ENCODE measurements at places on chromosomes 6 and 20. TPM values are rescaled to one million over a fixed set of nuclear protein-coding genes. Genes with fewer than 3 reads are reported as not detected.

Gene C2
- 20.8 TPM for total RNA-seq

Gene TFAP2C
- 0.39 TPM for total RNA-seq

Gene DNAH8
- total RNA-seq = 0.03 TPM

Gene SLC17A1
- total RNA-seq = not detected

GRCh38 chr6:11640486-11640885, 102.9 kb downstream of the TMEM170B start:
- H3K4me3 ChIP-seq = no peak overlapping the region
- peaks cover 4% of the 10 kb centered on the region for H3K4me1 ChIP-seq
- no peaks in the 10 kb centered on the region for H3K36me3 ChIP-seq
- no peaks in the 10 kb centered on the region for H3K27me3 ChIP-seq

DNA sequence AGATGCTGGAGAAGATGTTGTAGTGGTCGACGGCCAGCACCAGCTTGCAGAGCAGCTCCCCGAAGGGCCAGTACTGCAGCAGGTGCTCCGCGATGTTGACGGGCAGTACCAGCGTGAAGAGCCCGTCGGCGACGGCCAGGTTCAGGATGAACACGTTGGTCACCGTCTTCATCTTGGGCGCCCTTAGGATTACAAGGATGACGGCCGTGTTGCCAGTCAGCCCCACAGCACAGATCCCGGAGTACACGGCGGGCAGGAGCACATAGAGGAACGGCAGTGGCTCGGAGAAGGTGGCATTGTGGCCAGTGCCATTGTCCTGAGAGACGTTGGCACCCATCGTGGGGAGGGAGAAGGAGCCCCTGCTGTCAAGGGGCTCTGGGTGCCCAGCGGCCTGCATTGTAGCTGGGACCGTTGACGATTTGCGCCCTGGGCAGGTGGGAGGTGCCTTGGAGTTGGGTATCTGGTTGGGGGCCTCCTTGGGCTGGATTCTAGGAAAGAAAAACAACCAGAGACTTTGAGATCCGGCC, 867 bp downstream of the NPBWR2 start:
- H3K27me3 ChIP-seq = no peaks in the 10 kb centered on the region
- no peaks in the 10 kb centered on the region for H3K36me3 ChIP-seq
- H3K27ac ChIP-seq = no peak overlapping the region
- H3K4me1 ChIP-seq = no peaks in the 10 kb centered on the region

GRCh38 chr20:24033151-24033550, 44.6 kb upstream of the GGTLC1 start:
- no peak for DNase-seq
- H3K27ac ChIP-seq = no peak overlapping the region
- H3K36me3 ChIP-seq = no peaks in the 10 kb centered on the region
- no peak overlapping the region for H3K4me3 ChIP-seq
- no peaks in the 10 kb centered on the region for H3K27me3 ChIP-seq
- H3K4me1 ChIP-seq = no peaks in the 10 kb centered on the region

GRCh38 chr6:45942953-45943352, 72.7 kb downstream of the CLIC5 start:
- H3K36me3 ChIP-seq = no peaks in the 10 kb centered on the region
- no peak overlapping the region for H3K4me3 ChIP-seq
- DNase-seq = no peak
- no peaks in the 10 kb centered on the region for H3K27me3 ChIP-seq
- H3K4me1 ChIP-seq = no peaks in the 10 kb centered on the region

- no peaks in the 10 kb centered on the region for H3K27me3 ChIP-seq
- H3K27ac ChIP-seq = no peak overlapping the region
- H3K36me3 ChIP-seq = no peaks in the 10 kb centered on the region
- H3K4me1 ChIP-seq = peaks cover 1% of the 10 kb centered on the region
- no peak overlapping the region for H3K4me3 ChIP-seq
- DNase-seq = no peak
Measured at GRCh38 chr20:11912013-11912658, 5.6 kb upstream of the BTBD3 start.

DNA sequence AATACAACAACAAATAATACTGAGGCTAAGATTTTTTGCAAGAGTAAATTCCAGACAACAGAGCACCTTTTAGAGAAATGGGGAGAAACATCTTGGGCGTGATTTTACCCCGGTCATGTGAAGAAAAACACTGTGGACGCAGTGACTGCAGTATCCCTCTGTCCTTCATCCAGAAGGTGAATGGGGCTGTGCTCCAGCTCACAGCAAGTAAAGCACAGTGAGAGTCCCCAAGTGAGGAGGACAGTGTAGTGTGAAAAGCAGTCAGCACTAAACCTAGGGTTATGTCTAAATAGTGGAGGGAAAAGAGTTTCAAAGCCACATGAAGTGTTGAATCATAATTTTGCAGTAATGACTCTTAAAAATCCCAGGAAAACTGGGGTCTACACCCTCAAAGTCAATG, 338.4 kb downstream of the PACRG start:
- no peak overlapping the region for H3K4me3 ChIP-seq
- H3K27ac ChIP-seq = no peak overlapping the region
- no peaks in the 10 kb centered on the region for H3K27me3 ChIP-seq

GRCh38 chr6:118618676-118619377, 32.6 kb downstream of the CEP85L start:
- no peak overlapping the region for H3K27ac ChIP-seq
- H3K36me3 ChIP-seq = no peaks in the 10 kb centered on the region
- no peak overlapping the region for H3K4me3 ChIP-seq
- peak; percentile 55 for DNase-seq

DNA sequence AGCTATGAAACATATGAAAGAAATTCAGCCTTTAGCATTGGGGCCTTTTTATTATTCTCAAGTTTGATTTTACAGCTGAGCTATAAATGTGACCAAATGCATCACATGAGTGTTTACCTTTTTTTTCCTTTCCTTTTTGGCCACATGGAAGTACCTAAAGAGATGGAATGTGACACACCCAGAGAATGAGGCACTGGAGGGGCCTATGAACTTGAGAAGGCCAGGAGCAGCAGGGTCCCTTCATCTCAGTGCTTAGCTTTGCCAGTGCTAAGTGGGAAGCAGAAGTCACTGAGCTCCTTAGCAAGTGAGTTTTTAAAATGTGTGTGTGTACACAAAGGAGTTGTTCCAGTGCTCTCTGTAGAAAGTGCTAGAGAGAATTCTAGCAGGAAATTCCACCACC, 44.7 kb downstream of the RREB1 start:
- no peak overlapping the region for H3K4me3 ChIP-seq
- H3K36me3 ChIP-seq = no peaks in the 10 kb centered on the region
- H3K4me1 ChIP-seq = peaks cover 13% of the 10 kb centered on the region
- DNase-seq = no peak
- H3K27ac ChIP-seq = no peak overlapping the region
- no peaks in the 10 kb centered on the region for H3K27me3 ChIP-seq

GRCh38 chr6:28865401-28866204, 58.2 kb downstream of the TRIM27 start:
- no peaks in the 10 kb centered on the region for H3K27me3 ChIP-seq
- H3K4me1 ChIP-seq = no peaks in the 10 kb centered on the region
- H3K4me3 ChIP-seq = no peak overlapping the region
- DNase-seq = no peak
- no peak overlapping the region for H3K27ac ChIP-seq

DNA sequence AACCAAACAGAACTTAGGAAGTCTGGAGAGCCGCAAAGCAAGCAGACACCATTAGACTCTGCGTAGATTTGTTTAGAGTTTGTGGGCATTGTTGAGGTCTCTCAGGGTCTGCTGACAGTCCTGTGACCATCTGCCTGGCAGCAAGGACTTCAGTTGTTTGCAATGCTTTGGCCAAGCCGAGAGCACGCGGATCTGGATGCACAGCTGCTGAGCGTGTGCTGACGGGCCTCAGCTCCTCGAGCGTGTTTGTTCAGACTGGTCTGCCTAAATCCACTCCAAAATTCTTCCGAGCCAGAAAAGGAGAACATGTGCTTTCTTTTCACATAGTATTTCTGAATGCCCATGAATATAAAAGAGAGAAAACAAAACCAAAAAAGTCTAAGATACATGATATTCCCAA, 159.0 kb downstream of the ZNF217 start:
- H3K36me3 ChIP-seq = no peaks in the 10 kb centered on the region
- H3K4me3 ChIP-seq = no peak overlapping the region
- H3K4me1 ChIP-seq = no peaks in the 10 kb centered on the region
- no peak for DNase-seq

DNA sequence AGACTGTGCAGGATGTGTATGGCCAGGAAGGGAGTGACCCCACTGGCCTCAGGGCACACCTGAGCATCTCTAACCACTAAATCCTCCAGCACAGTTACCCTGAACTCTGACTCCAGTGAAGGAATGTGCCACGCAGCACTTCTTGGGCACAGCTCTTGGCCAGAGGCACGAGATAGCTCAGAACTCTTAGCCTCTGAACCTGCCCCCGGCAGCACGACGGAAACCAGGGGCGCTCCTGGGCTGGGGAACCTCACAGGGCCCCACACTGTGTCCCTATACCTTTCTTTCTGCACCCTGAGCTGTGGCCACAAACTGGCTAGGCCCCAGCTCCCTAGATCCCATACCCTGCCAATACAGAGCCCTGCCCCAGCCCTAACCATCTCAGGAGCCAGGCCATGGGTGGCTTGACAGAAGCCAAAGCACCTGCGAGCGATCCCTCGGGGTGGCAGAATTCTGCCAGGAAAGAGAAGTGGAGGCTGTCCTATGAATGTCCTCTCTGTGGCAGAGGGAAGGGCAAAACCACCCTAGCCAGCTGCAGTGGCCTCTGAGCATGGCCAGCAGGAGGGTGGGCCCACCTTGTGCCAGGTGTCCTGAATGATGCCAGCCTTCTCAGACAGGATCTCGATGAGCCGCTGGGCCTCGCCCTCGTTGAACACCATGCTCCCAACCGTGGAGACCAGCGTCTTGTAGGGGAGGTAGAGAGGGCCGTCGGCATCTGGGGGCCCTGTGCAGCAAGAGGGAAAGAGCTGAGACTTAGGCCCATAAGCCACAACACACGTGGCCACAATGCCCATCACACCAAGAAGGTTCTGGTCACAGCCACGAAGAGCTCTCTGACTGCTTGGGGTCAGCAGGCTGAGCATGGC, 39.4 kb downstream of the RRBP1 start:
- H3K4me1 ChIP-seq = no peaks in the 10 kb centered on the region
- peak overlapping the region; percentile 29 for H3K27ac ChIP-seq

DNA sequence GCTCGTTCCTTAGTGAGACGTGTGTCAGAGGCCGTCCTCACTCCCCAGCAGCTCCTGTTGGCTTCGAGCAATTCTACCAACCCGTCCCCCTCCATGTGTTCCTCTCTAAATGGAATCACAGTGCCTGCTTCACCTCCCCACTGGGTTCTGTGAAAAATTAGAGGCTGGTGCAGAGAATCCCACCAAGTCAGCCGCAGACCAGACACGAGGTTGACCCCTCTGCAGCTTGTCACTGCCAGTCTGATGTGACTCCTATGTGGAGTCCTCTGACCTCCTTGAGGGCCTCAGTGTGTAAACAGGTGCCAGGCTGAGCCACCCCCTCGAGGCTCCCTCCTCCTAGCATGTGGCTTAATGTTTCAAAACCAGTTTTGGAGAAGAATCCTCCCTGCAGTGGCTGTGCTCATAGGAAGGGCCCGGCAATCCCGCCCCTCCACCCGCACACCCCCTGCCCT, 12.6 kb upstream of the IRF4 start:
- no peak overlapping the region for H3K4me3 ChIP-seq
- H3K36me3 ChIP-seq = no peaks in the 10 kb centered on the region
- no peak overlapping the region for H3K27ac ChIP-seq
- no peaks in the 10 kb centered on the region for H3K27me3 ChIP-seq
- no peaks in the 10 kb centered on the region for H3K4me1 ChIP-seq

DNA sequence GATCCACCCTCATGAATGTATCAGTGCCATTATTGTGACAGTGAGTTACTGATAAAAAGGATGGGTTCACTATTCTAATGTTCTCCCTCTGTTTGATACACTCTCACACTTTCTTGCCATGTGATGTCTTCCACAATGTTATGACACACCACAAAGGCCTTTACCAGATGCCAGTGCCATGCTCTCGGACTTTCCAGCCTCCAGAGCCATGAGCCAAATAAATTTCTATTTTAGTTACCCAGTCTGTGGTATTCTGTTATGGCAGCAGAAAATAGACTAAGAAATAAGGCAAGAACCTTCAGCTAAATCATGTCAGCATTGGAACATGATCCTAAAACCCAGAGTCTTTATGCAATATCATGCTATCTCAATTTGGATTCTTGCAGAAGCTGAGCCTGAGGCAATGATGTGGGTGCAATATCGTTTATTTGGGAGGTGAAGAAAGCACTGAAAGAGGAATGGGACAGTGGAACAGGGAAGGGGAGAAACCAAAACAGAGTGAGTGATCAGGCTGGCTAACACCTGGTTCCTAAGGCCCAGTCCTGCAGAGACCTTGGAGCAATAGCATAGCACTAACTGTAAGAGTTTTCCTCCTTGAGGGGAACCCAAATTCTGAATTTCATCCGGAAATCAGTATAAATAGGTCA, 130.4 kb upstream of the LRFN2 start:
- H3K4me3 ChIP-seq = no peak overlapping the region
- H3K27ac ChIP-seq = peak overlapping the region; percentile 16
- H3K4me1 ChIP-seq = no peaks in the 10 kb centered on the region
- DNase-seq = no peak
- no peaks in the 10 kb centered on the region for H3K36me3 ChIP-seq

- no peaks in the 10 kb centered on the region for H3K27me3 ChIP-seq
- no peak overlapping the region for H3K27ac ChIP-seq
- H3K36me3 ChIP-seq = no peaks in the 10 kb centered on the region
- H3K4me1 ChIP-seq = no peaks in the 10 kb centered on the region
- DNase-seq = no peak
Measured at GRCh38 chr20:10445758-10446157, 10.7 kb downstream of the SLX4IP start.

DNA sequence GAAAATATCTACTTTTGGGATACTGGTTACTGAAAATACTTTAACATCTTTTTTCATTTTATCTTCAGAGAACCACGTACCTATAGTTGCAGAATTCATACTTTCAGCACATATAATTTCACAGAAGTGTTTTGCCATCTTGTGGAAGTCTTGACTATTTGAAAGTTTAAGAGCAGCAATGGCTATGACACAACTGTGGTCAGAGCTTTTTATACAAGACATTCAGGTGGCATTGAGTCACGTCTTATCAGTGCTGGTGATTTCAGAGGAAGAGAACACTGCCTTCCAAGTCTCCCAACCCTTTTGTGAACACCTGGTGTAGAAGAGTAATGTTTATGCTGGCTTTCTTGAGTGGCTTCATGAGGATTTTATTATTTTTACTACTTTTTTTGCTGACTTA, 171.6 kb downstream of the ARID1B start:
- no peaks in the 10 kb centered on the region for H3K27me3 ChIP-seq
- no peak for DNase-seq
- H3K36me3 ChIP-seq = no peaks in the 10 kb centered on the region
- H3K27ac ChIP-seq = no peak overlapping the region

- H3K36me3 ChIP-seq = no peaks in the 10 kb centered on the region
- H3K27ac ChIP-seq = no peak overlapping the region
- DNase-seq = peak; percentile 24
- H3K27me3 ChIP-seq = no peaks in the 10 kb centered on the region
Measured at GRCh38 chr20:63058696-63059335, 52.1 kb upstream of the BHLHE23 start.

DNA sequence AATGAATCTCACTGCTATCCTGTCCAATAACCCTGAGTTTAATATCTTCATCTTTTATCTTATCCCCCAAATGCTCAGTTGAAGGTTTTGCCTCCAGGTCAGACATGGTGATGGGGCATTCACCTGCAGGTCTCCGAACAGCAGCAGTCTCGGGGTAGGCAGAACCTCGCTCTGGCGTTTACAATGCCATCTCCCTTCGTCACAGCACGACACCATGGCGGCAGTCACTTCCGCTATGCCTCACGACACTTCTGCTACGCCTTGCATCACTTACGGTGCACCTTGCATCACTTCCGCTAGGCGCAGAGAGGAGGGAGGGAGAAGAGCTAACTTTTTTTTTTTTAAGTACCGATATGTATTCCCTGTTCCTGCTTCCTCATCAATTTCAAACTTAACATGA, 194.9 kb downstream of the BCAS1 start:
- no peaks in the 10 kb centered on the region for H3K36me3 ChIP-seq
- no peaks in the 10 kb centered on the region for H3K4me1 ChIP-seq
- no peak overlapping the region for H3K27ac ChIP-seq
- H3K4me3 ChIP-seq = no peak overlapping the region
- H3K27me3 ChIP-seq = no peaks in the 10 kb centered on the region

Measured in aorta (tissue), 5 donors.